ENCODE measurements at places on chromosomes 13 and 19.

DNA sequence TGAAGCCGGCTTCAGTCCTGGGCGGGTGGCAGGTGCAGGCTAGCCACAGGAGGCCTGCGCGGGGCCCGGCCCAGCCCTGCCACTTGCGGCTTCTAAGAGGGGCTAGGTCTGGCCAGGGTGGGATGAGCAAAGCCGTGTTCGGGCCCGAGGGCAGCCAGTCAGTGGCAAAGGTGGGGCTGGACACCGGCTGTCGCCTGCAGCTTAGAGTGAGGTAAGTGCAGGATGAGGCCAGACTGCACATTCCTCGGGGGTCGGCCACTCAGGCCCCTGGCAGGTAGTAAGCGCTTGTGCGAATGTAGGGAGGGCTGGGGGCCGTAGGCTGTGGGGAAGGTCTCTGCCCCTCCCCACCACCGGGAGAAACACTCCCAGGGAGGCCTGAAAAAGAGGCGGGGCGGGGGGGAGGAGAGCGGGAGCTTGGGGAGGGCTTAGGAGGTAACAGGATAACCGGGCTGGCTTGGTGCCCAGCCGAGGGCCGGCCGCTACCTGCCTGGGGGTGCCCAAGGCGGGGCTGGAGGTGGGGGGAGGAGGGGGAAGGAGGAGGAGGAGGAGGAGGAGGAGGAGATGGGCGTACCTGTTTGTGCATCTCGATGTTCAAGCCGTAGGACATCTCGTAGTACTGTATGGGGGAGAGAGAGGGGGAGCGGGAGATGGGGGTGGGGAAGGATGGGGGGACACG is 6.4 kb downstream of the TLE5 start:
- DNase-seq: no peak

DNA sequence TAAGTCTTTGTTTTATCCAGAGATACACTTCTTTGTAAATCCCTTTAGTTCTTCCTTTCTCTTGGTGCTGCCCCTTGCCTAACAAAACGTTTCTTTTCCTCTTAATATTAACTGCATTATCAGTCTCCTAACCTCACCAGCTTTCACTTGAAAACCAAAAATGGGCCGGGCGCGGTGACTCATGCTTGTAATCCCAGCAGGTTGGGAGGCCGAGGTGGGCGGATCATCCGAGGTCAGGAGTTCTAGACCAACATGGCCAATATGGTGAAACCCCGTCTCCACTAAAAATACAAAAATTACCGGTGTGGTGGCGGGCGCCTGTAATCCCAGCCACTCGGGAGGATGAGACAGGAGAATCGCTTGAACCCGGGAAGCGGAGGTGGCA is 329.8 kb upstream of the MIR17HG start:
- no peak for DNase-seq

GRCh38 chr13:48648446-48648845 is 5.3 kb upstream of the CYSLTR2 start:
- DNase-seq: no peak

DNA sequence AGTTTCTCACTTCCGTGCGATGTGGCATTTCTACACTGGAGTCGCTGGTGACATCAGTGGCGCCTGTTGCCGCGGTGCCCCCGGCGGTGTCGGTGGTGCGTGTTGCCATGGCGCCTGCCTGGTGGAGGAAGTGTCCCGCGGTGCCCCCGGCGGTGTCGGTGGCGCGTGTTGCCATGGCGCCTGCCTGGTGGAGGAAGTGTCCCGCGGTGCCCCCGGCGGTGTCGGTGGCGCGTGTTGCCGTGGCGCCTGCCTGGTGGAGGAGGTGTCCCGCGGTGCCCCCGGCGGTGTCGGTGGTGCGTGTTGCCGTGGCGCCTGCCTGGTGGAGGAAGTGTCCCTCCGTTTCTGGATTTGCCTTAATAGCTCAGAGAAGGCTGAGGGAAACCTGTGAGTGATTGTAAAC is 127.6 kb downstream of the KDM4B start:
- no peak for DNase-seq
